ENCODE measurements at places on chromosomes 11 and 22. TPM values are rescaled to one million over a fixed set of nuclear protein-coding genes. Genes with fewer than 3 reads are reported as not detected.

The ISX gene
- total RNA-seq: not detected

DNA sequence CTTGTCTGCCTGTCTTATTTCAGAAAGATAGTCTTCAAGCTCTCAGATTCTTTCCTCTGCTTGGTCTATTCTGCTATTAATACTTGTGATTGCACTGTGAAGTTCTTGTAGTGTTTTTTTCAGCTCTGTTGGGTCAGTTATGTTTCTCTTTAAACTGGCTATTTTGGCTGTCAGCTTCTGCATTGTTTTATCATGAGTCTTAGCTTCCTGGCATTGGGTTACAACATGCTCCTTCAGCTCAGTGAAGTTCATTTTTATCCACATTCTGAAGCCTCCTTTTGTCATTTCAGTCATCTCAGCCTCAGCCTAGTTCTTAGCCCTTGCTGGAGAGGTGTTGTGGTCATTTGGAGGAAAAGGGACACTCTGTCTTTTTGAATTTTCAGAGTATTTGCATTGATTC, 15.5 kb upstream of the DEPDC7 start:
- no peak overlapping the region for H3K27ac ChIP-seq
- no peaks in the 10 kb centered on the region for H3K36me3 ChIP-seq
- DNase-seq: no peak
- H3K27me3 ChIP-seq: no peaks in the 10 kb centered on the region

- no peaks in the 10 kb centered on the region for H3K4me1 ChIP-seq
- H3K4me3 ChIP-seq: no peak overlapping the region
- H3K36me3 ChIP-seq: no peaks in the 10 kb centered on the region
- H3K27me3 ChIP-seq: no peaks in the 10 kb centered on the region
- no peak overlapping the region for H3K27ac ChIP-seq
Observed at GRCh38 chr11:15551901-15552851, 437.5 kb downstream of the INSC start.

GRCh38 chr11:36411202-36411640, 98.9 kb downstream of the TRAF6 start:
- H3K4me1 ChIP-seq: no peaks in the 10 kb centered on the region
- DNase-seq: no peak

- H3K36me3 ChIP-seq: peaks cover 3% of the 10 kb centered on the region
- H3K4me3 ChIP-seq: no peak overlapping the region
- no peaks in the 10 kb centered on the region for H3K4me1 ChIP-seq
- no peak for DNase-seq
- no peaks in the 10 kb centered on the region for H3K27me3 ChIP-seq
- no peak overlapping the region for H3K27ac ChIP-seq
Observed at GRCh38 chr11:124768914-124769313, 6.8 kb upstream of the ESAM start.

DNA sequence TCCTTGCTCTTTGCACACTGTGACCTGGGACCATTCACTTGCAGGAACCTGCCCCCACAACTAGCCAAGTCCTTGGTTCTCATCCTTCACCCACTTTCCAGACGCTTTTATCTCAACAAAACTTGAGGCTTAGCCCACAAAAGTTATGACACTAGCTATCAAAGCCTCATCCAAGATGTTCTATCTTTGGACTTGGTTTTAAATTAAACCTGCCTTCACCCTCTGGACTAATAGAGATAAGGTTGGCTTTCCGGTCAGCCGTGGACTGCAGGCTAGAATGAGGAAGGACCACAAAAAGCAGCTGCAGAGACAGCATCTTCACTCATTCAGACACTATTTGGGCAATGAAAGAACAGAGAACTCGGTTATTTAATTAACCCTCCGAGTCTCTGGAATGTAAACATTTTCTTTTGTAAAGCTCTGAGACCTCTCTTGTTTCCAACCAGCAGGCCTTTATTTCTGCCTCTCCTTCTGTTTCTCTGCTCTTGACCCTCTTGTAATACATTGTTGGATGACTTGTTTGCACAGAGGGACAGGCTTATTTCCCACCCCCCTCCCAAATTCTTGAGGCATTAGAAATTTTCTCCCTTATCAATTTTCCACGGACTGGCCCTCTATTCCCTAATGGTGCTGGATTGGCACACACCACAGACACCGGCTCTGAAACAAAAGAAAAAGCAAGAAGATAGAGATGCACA, 41.4 kb downstream of the ARL14EP start:
- no peak for DNase-seq
- H3K4me1 ChIP-seq: no peaks in the 10 kb centered on the region
- no peaks in the 10 kb centered on the region for H3K36me3 ChIP-seq

The SLC22A12 gene
- not detected for total RNA-seq

The PGM2L1 gene
- 33.1 TPM for total RNA-seq

DNA sequence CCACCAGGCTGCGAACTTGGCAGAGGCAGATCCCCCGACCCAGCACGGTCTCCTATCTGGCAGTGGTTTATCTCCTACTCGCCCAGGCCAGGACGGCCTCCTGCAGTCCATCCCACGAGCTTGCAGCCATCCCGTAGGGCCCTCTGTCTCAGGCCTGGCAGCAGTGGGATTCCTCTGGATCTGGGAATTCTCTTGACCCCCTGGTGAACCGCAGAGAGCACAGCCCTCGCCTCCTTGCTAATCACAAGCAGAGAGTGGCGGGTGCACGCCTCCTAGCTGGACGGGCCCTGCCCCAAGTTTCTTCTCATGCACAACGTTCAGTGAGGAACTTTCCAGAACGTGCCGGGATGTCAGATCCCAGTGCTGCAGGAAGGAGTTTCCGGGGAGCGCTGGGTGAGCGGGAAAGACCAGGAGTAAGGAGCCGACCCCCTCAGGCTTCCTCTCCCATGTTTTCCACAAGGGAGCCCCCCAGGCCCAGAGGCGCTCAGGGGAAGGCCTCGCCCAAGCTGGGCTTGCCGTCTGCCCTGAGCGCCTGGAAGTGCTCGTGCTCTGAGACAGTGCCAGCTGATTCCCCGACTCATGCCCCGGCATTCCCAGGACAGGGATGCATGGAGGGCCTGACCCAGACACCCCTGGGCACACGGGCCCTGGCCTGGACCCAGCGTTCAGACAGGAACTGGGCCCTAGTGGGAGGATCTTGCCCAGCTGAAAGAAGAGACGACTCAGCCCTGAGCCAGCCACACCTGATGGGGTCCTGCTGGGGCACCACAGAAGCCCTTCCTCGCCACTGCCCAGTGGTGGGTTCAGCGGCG, 24.6 kb downstream of the IGF2 start:
- H3K36me3 ChIP-seq: no peaks in the 10 kb centered on the region
- H3K4me3 ChIP-seq: no peak overlapping the region
- peaks cover 2% of the 10 kb centered on the region for H3K27me3 ChIP-seq
- DNase-seq: no peak

DNA sequence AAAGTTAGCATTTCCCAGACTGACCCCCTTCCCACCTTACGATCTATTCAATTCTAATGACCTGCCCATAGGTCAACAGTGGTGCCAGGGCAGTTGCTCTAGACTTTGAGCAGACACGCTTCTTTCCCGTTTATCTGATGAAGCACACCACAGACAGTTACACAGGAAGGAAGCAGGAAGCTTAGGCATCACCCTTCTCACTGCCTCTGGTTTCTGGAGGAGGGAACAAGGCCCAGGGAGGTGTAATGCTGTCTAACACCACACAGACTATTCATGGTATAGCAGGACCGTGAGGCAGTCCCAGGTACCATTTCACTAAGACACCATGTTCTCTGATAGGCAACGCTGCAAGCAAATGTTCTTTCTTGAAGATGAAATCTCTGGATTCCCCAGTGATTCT, 279.4 kb downstream of the NTM start:
- H3K4me3 ChIP-seq: no peak overlapping the region
- H3K36me3 ChIP-seq: no peaks in the 10 kb centered on the region
- no peak for DNase-seq
- no peak overlapping the region for H3K27ac ChIP-seq

- no peak overlapping the region for H3K4me3 ChIP-seq
- DNase-seq: no peak
- no peaks in the 10 kb centered on the region for H3K27me3 ChIP-seq
- H3K4me1 ChIP-seq: no peaks in the 10 kb centered on the region
- no peak overlapping the region for H3K27ac ChIP-seq
- no peaks in the 10 kb centered on the region for H3K36me3 ChIP-seq
Observed at GRCh38 chr11:16780698-16781550, 42.5 kb downstream of the C11orf58 start.

DNA sequence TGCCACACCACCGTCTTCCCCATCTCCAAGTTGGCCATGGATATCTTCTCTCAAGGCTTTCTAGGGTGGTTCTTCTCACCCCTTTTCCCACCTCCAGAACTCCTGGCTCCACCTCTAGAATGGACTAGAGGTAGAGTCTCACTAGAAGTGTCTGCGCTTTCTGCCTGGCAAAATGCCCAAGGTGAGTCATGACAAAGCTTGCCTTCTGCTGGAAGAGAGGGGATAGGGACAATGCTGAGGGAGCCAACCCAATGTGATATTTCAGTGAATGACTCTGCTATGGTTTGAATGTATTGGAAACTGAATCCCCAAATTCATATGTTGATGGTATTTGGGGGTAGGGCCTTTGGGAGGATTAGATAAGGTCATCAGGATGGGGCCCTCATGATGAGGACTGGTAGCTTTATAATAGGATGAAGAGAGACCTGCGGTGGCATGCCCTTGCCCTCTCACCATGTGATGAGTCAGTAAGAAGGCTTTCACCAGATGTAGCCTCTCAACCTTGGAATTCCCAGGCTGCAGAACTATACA, 4.1 kb upstream of the CD82 start:
- DNase-seq: no peak
- H3K27ac ChIP-seq: no peak overlapping the region
- H3K4me1 ChIP-seq: peaks cover 7% of the 10 kb centered on the region
- no peaks in the 10 kb centered on the region for H3K36me3 ChIP-seq
- no peaks in the 10 kb centered on the region for H3K27me3 ChIP-seq

DNA sequence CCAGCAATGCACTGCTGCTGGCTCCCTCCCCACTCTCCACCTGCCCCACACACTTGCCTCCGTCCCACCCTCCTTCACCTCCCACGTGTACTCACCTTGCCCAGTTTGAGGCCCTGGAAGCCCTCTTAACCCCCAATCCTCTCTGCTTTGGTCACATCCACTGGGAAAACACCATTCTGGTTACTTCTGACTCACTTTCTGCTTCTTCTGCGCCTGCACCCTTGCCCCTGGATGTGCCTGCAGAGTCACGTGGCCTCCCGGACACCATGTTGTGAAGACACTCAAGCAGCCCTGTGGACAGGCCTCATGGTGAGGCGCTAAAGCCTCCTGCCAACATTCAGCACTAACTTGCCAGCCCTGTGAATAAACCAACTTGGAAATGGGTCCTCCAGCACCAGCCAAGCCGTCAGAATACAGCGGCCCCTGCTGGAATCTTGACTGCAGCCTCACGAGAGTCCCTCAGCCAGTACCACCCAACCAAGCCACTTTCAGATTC, 2.6 kb upstream of the NAALADL1 start:
- no peaks in the 10 kb centered on the region for H3K4me1 ChIP-seq
- H3K27me3 ChIP-seq: no peaks in the 10 kb centered on the region
- H3K27ac ChIP-seq: no peak overlapping the region
- no peak for DNase-seq
- no peak overlapping the region for H3K4me3 ChIP-seq

The HEPACAM gene
- not detected for total RNA-seq

GRCh38 chr11:6481924-6482275, 599 bp downstream of the TIMM10B start:
- no peak for DNase-seq
- H3K4me1 ChIP-seq: peaks cover 20% of the 10 kb centered on the region
- peak overlapping the region; percentile 92 for H3K27ac ChIP-seq

- H3K27ac ChIP-seq: no peak overlapping the region
- no peak overlapping the region for H3K4me3 ChIP-seq
- no peak for DNase-seq
- no peaks in the 10 kb centered on the region for H3K27me3 ChIP-seq
- no peaks in the 10 kb centered on the region for H3K4me1 ChIP-seq
Observed at GRCh38 chr11:92500453-92500852, 275.8 kb downstream of the FAT3 start.

The ZP1 gene
- not detected for total RNA-seq

- no peaks in the 10 kb centered on the region for H3K4me1 ChIP-seq
- DNase-seq: no peak
- H3K27ac ChIP-seq: no peak overlapping the region
Observed at GRCh38 chr11:110525883-110526282, 96.1 kb downstream of the FDX1 start.

DNA sequence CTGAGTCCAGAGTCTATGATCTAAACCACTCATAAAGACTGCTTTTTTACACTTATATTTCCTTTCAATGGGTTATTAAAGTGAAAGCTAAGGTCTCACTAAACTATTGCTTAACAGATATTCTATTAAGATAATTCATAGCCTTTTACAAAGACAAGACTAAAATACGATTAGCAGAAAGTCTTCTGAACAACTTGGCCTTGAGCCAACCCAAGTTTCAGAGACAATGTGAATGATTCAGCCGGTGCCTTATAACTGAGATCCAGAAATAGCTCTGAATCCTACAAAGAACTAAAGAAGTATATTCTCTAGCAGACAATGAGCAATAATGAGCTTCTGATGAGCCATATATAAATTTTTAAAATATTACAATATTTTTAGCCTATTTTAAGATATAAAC, 41.5 kb upstream of the CARD18 start:
- H3K36me3 ChIP-seq: no peaks in the 10 kb centered on the region
- no peak overlapping the region for H3K4me3 ChIP-seq
- no peak for DNase-seq
- no peaks in the 10 kb centered on the region for H3K4me1 ChIP-seq
- no peaks in the 10 kb centered on the region for H3K27me3 ChIP-seq

The PRG2 gene
- not detected for total RNA-seq

The XNDC1N gene
- total RNA-seq: 11.5 TPM

The CERK gene
- 30.9 TPM for total RNA-seq

- no peak for DNase-seq
- peaks cover 9% of the 10 kb centered on the region for H3K4me1 ChIP-seq
- H3K27ac ChIP-seq: no peak overlapping the region
- H3K27me3 ChIP-seq: no peaks in the 10 kb centered on the region
- no peak overlapping the region for H3K4me3 ChIP-seq
- H3K36me3 ChIP-seq: no peaks in the 10 kb centered on the region
Observed at GRCh38 chr11:69487849-69488542, 6.5 kb downstream of the LINC01488 start.

The PKNOX2 gene
- total RNA-seq: not detected

DNA sequence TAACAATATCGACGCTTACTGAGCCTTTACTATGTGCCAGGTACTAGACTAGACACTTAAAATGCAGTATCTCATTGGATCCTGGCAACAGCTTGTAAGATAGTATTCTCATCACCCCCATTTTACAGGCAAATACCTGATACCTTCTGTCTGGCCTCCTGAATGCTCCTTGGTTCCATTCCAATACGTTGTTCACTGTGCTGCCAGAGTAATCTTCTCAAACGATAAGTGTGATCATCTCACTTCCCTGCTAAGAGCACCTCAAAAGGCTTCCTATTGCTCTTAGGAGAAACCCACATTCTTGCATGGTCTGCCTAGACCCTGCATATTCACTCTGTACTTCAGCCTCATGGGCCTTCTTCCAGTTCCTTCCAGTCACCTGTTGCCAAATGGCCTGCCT, 1.3 kb upstream of the NRIP3 start:
- H3K4me3 ChIP-seq: no peak overlapping the region
- no peaks in the 10 kb centered on the region for H3K27me3 ChIP-seq

The PLA2G3 gene
- total RNA-seq: not detected

- no peaks in the 10 kb centered on the region for H3K36me3 ChIP-seq
- no peaks in the 10 kb centered on the region for H3K27me3 ChIP-seq
- no peak for DNase-seq
- H3K27ac ChIP-seq: no peak overlapping the region
- no peak overlapping the region for H3K4me3 ChIP-seq
Observed at GRCh38 chr11:100978442-100978841, 151.2 kb downstream of the PGR start.

The OR52N4 gene
- total RNA-seq: not detected

The OR4D11 gene
- total RNA-seq: not detected
